ENCODE measurements at places on chromosomes 3 and 15. TPM values are rescaled to one million over a fixed set of nuclear protein-coding genes. Genes with fewer than 3 reads are reported as not detected.

GRCh38 chr3:2099028-2099671 is 484 bp downstream of the CNTN4 start:
- no peak for DNase-seq

DNA sequence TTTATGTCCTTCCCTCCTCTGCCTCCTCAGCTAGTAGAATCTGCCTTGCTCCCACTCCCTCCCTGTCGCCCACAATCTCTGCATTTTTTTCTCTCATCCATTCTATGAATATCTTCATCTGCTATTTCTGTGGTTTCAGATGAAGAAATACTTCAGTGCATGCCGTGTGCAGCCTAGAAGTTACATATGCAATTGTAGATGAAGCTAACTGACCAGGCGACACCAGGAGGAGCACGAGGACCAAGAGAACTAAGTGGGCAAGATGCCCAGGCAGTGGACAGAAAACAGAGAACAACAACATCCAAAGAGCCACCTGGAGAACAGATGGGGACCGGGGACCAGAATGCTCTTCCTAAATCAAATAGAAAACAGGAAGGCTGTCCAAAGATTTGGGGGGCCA is 121.4 kb upstream of the ATP11B start:
- DNase-seq, result no peak

DNA sequence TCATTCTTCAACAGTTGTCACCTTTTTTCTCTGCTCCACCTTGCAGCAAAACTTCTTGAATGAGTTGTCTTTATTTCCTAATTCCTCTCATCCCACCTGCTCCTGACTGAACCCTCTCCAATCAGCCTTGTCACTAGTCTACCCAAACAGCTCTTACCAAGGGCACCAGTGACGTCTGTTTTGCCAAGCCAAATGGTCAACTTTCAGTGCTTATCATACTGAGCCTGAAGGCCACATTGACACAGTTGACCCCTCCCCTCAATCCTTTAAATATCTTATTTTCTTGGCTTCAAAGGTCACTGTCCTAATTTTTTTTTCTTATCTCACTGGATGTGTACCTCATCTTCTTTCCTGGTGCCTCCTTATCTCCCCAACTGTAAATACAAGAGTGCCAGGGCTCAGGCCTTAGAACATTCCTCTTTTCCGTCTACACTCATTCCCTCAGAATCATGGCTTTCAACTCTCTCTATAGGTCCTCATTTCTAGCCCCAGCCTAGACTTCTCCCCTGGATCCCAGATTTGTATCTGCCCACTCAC is 43.2 kb downstream of the CMTM8 start:
- no peak for DNase-seq

DNA sequence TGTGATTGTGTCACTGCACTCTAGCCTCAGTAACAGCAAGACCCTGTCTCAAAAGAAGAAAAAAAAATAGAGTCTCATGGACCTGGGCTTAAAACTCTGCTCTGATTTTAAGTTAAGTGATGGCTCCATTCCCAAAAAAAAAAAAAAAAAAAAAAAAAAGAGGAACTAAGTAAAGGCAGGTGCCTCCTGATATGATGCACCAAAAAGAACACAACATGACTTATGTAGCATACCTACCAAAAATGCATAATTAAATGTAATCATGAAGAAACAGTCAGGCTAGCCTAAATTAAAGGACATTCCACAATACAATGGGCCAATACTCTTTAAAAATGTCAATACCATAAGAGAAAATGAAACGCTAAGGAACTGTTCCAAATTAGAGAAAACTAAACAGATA is 5.4 kb upstream of the IREB2 start:
- DNase-seq, result no peak

DNA sequence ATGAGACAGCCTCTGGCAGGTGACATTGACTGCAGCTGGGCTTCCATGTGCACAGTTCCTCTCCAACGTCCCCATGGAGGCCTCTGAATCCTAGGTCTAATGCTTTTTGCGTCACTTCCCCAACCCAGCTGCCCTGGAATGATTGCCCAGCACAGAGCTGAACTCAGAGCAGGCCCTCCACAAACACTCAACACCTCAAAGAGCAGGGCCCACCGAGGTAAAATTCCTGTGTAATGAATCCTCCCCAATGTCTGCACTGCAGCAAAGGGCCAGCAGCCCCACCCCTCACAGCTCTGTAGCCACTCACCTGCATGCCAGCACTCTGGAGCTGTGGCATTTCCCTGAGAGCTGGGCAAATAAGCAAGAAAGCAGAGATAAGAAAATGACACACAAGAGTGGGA is 42.6 kb upstream of the DUSP7 start:
- DNase-seq, result no peak

GRCh38 chr3:20406611-20407011 is 220.6 kb upstream of the SGO1 start:
- DNase-seq, result no peak

The GCNT3 gene
- not detected for total RNA-seq

The ITIH4 gene
- 8.2 TPM for total RNA-seq

Measured in endothelial cell (in vitro differentiated cells).